ENCODE measurements at places on chromosomes 7 and 10. TPM values are rescaled to one million over a fixed set of nuclear protein-coding genes. Genes with fewer than 3 reads are reported as not detected.

The SSC4D gene
- total RNA-seq: 0.34 TPM

The FBXL13 gene
- total RNA-seq: 0.18 TPM

The GFRA1 gene
- total RNA-seq: 46.3 TPM

The ASIC3 gene
- not detected for total RNA-seq
